ENCODE measurements at places on chromosomes 1 and 21.

DNA sequence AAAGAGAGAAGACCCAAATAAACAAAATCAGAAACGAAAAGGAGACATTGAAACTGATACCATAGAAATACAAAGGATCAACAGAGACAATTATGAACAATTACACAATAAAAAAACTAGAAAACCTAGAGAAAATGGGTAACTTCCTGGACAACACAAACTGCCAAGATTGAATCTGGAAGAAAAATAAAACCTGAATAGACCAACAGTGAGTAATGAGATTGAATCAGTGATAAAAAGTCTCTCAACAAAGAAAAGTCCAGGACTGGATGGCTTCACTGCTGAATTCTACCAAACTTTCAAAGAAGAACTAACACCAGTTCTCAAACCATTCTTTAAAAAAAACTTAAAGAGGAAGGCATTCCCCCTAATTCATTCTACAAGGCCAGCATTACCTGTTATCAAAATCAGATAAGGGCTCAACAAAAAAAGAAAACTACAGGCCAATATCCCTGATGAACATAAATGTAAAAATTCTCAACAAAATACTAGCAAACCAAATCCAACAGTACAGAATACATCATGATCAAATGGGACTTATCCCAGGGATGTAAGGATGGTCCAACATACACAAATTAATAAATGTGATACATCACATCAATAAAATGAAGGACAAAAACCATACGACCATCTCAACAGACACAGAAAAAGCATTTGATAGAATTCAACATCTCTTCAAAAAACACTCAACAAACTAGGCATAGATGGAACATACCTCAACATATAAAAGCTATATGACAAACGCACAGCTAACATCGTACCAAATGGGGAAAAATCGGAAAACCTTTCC, 119.9 kb downstream of the ACBD6 start:
- no peak for DNase-seq

- no peak for DNase-seq
Measured at GRCh38 chr1:1353389-1354151, 4.4 kb upstream of the DVL1 start.

DNA sequence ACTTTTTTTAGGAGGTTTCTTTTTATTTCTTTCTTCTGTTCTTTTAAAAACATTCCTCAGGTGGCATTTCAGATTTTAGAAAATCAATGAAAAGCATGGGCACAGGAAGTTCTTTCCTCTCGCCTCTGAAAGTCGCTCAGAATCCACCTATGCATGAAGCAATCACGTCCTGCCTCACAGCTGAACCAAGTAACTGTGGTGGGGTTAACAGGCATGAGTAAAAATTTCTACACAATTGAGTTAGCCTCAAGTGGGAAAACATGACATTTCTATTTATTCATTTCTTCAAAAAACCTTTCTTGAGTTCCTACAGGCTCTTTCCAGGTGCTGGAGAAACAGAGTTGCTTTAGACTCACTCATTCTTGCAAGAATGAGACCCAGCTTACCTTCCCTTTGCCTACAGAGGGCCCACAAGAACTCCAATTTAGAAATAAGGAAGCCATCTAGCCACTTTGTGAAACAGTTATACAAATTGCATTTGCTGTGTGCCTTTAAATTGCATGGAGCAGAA, 508.9 kb upstream of the PKN2 start:
- no peak for DNase-seq

GRCh38 chr1:53122961-53123413, 19.5 kb downstream of the SLC1A7 start:
- DNase-seq: no peak

GRCh38 chr1:181179987-181180365, 91.5 kb downstream of the IER5 start:
- DNase-seq: no peak

Measured in activated CD4-positive, CD25-positive, alpha-beta regulatory T cell (primary cell).